ENCODE measurements at places on chromosomes 16 and 17.

DNA sequence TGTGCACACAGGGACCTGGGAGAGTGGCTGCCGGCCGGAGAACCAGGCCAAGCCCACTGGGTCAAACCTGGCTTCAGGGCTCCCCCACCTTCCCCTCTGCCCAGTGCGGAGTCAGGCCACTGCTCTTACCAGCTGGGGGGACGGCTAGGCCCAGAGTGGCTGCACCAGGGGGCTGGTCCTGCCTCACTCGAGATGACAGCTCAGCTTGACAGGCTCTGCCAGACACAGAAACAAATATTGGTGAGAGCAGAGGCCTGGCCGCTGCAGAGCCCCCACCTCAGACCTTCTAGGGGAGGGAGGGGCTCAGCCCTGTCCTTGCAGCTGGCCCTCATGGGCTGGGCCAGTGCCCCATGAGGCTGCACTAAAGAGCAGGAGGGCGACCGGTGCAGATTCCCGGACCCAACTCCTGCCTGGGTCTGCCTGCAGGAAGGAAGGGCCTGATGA lies 4.5 kb downstream of the NUDT16L1 start:
- DNase-seq, result no peak

- peak; percentile 32 for DNase-seq
These were observed 12.2 kb upstream of the VAT1L start for GRCh38 chr16:77775911-77776909.

- no peak for DNase-seq
These were observed 19.9 kb upstream of the WDR45B start for GRCh38 chr17:82668024-82668630.

- no peak for DNase-seq
These were observed 11.9 kb upstream of the RBFOX3 start for GRCh38 chr17:79622776-79623175.

GRCh38 chr17:16419929-16420271 lies 4.5 kb downstream of the TRPV2 start:
- peak; percentile 96 for DNase-seq

Data from ELR (cell line).